ENCODE measurements at places on chromosomes 5 and 9.

DNA sequence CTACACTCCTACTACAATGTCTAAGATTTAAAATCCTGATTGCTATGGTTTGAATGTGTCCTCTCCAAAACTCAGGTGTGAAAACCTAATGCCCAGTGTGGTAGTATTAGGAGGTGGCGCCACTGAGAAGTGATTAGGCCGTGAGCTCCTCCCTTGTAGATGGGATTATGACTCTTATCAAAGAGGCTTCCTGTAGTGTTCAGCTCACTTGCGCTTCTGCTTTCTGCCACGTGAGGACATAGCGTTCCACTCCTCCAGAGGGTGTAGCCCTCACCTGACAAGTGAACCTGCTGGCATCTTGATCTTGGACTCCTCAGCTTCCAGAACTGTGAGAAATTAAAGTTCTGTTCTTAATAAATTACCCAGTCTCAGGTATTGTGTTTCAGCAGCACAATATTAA is 33.0 kb upstream of the WHRN start:
- peak; percentile 50 for DNase-seq

- DNase-seq: no peak
Measured at GRCh38 chr9:106890608-106891007, 27.6 kb downstream of the ZNF462 start.

- DNase-seq: peak; percentile 94
Measured at GRCh38 chr9:114348906-114349482, 19.3 kb downstream of the ORM2 start.

DNA sequence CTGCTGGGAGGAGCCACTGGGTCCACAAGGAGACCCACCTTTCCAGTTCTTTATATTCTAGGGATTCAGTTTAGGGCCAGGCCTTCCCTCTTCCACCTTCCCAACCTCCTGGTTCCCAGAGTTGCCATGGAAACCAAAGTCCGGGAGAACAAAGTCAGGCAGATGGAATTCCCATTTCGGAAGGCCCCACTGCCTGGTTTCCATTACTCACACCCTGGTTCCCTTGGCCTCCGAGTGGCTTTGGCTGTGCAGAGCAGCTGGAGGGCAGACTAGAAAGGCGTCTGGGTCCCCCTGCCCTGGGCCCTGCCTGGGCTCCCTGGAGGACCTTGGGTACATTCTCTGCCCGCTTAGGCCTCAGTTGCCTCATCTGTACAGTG is 136.1 kb downstream of the RGS3 start:
- DNase-seq: no peak

- DNase-seq: no peak
Measured at GRCh38 chr5:128667152-128667551, 129.1 kb upstream of the FBN2 start.

GRCh38 chr5:14036514-14036913 is 92.0 kb upstream of the DNAH5 start:
- DNase-seq: peak; percentile 78

DNA sequence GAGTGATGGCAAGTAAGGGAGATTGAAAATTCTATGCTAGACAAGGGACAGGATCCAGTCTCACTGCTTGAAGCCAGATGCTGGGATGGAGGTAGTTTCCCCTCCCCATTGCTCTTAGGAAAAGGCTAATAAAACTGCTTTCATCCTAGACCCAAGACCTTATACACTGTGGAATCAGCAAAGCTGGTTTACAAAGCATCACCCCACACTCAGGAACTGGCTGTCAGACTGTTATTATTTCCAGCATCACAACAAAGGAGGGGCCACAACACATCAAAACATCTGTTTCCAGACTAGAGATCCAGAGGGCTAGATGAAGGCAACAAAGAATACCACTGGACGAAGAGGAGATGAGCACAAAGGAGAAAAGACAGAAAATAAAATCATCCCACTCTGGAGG is 364.6 kb upstream of the PTGER4 start:
- no peak for DNase-seq

GRCh38 chr9:79131824-79132377 is 439.9 kb upstream of the TLE4 start:
- DNase-seq: no peak

- peak; percentile 22 for DNase-seq
Measured at GRCh38 chr5:124512952-124513632, 233.3 kb downstream of the ZNF608 start.

GRCh38 chr5:75524071-75524470 is 12.4 kb downstream of the POLK start:
- DNase-seq: peak; percentile 62

DNA sequence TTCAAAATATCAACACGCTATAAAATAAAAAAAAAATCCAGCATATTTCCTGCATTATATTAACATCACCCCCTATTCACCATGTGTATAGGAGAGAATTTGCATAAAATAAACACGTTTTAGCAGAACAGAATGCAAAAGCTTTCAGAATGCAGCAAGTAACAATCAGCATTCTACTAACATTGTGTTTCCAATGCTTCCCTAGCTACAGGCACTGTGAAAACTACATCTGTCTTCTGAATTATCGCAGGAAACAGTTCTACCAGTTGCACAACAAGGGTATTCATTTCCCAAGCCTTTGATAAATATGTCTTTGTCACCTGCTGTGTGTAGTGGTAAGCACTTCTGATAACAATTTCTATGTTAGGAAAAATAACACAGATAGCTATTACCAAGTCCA is 1015.8 kb downstream of the CDH18 start:
- no peak for DNase-seq

GRCh38 chr5:86999951-87000350 is 267.7 kb upstream of the RASA1 start:
- DNase-seq: no peak

DNA sequence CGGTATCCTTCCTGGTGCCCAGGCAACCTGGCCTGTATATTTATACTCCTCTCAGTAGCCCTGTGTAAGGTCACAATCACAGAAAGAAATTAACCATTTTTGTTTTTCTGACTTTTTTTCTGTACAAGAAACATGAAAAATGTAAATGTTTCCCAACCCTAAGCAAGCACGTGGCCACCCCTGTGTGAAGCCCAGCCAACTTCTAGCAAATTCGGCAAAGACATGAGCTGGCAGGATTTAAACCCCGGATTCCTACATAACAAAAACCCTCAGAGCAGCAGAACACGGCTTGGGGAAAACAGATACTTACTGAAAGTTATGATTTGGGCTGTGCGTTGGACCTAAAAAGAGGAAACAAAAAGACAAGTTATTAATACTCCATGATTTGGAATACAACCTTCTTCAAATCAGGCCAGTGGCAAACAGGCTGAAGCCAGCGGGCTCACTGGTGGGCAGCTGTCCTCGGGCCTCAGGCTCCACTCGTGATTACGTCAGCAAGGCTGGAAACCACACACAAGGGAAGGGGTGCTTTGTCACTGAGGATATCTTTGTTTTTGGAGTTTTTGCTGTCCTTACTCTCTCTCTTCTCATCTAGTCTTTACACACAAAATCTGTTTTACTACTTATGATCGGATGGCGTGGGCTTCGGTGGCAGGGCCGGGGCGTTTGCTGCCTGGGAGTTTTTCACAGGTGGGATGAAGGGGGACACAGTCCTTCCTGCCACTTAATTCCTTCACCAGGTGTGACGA is 194.1 kb downstream of the ROR2 start:
- no peak for DNase-seq

GRCh38 chr5:96481009-96481786 is 48.1 kb upstream of the PCSK1 start:
- no peak for DNase-seq

- no peak for DNase-seq
Measured at GRCh38 chr5:161544350-161544765, 2.2 kb downstream of the GABRB2 start.

GRCh38 chr9:26725573-26725972 is 167.0 kb downstream of the CAAP1 start:
- no peak for DNase-seq

- DNase-seq: no peak
Measured at GRCh38 chr5:96967400-96967799, 31.5 kb downstream of the LNPEP start.

- DNase-seq: no peak
Measured at GRCh38 chr5:95936812-95937397, 24.7 kb downstream of the ELL2 start.

- DNase-seq: no peak
Measured at GRCh38 chr5:147853372-147853987, 22.0 kb upstream of the SPINK1 start.

- no peak for DNase-seq
Measured at GRCh38 chr9:71830929-71831328, 62.6 kb upstream of the CEMIP2 start.

GRCh38 chr5:178788381-178789085 is 58.1 kb upstream of the ZNF354A start:
- DNase-seq: no peak

DNA sequence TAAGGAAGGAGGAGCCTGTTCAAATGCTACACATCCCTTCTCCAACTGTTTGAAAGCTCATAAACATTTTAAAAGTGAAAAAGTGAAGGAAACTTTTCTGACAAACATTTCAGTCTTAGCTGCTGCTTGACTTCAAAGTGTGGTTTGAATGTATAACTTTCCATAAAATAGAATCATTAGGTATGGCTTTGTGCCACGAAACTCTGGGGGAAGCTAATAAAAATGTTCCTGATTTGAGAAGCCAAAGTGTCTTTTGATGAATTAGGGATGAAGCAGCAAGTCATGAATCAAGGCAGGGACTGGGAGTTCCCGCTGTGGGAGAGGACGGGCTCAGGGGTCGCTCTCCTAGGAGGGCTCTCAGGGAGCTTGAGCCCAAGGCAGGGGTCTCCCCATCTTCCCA is 15.3 kb downstream of the MVB12B start:
- DNase-seq: no peak

GRCh38 chr5:176921714-176922113 is 22.6 kb upstream of the HK3 start:
- DNase-seq: no peak

- no peak for DNase-seq
Measured at GRCh38 chr5:40738502-40738901, 17.3 kb downstream of the TTC33 start.

- DNase-seq: no peak
Measured at GRCh38 chr9:13141629-13142028, 137.9 kb downstream of the MPDZ start.

DNA sequence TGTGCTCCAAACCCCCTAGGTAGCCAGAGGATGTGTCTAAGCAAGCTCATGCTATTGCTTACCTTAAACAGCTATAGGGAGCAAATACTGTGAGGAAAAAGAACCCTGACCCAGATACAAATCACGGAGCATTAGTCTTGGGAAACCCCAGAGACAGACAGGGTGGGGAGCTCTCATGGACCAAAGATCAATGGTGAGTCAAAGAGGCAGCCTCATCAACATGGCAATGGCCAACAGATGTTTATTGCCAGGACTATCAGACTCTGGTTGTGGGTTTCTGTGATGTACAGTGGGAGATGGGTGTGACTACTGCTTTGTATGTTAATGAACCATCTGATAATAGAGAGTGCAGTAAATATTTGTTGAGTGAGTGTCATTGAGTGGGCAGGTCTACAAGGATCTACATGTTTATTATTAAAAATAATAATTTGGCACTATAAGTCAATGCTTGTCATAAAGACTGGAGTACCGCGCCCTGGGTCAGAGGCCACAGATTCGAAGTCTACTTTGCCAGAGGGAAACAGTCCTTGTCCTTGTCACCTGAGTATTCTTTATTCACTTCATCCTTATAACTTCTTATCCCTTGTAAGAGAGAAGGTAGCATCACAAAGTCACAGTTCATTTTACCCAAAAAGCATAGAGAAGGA is 56.5 kb upstream of the RAI14 start:
- DNase-seq: peak; percentile 42

DNA sequence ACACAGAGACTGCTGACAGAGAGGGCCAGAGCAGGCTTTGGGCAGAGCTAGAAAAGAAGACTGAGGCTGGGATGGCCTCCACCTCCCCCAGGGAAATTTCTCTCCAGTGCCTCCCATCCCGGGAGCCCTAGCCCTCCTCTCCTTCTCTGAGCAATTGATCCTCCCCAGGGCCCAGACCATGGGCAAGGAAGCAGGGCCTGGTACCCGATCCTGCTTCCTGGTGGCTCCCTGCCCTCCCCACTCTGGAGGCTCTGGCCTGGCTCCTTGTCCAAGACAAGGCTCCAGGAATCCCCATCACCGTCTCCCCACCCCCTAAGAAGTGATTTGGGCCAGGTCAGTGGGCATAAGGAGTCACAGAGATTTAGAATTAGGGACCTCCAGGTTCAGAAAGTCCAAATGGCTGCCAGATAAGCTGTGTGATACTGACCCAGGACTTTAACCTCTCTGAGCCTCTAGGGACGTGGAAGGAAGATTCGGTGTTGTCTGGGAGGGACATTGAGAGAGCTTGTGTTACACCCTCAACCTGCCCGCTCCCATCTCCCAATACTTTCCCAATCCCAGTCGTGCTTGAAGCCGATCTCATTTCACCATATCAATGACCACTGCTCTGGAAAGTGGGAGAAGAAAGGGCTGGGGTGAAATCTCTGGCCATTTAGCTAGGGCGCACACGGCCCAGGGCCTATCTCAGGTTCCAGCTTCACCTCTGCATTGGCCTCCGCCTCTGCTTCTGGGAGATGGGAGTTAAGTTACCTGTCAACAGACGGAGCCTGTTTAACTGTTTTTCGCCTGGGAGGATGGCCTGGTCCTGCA is 25.8 kb upstream of the KIF12 start:
- no peak for DNase-seq

DNA sequence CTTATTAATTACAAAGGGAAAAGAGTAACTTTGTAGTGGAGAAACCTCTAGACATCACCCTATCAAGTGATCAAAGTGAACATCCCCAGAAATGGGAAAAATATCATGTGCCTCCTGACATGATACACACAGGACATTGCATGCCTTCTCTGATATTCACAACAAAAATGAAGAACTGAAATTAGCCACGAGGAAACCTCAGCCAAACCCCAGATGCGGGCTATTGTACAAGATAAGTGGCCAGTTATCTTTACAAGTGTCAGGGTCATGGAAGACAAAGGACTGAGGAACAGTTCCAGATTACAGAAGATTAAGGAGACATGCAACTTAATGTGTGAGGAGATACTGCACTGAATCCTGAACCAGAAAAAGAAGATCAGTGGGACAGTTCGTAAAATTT is 23.8 kb upstream of the NPM1 start:
- DNase-seq: no peak

- peak; percentile 77 for DNase-seq
Measured at GRCh38 chr9:116978155-116978554, 291.1 kb downstream of the TRIM32 start.

- no peak for DNase-seq
Measured at GRCh38 chr9:26662476-26662875, 230.1 kb downstream of the CAAP1 start.

- no peak for DNase-seq
Measured at GRCh38 chr5:122126177-122126755, 3.1 kb upstream of the ZNF474 start.

DNA sequence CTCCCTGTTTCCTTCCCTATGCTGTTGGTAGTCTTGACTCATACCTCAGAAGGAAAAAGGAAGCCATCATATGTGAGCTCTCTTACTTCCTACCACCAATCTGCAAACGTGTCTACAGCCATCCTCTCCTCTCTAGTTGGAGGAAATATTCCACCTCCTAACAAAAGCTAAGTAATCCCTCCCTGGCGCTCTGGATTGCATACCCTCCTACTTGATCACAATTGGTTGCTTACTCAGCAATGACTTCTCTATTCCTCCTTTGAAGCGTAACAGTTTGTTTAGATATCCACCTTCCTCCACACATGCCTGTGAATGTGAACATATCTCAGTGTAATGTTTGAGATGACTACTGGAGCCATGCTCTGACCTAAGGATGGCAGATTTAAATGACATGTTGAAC is 18.2 kb downstream of the RUSC2 start:
- DNase-seq: no peak

- DNase-seq: no peak
Measured at GRCh38 chr9:128280084-128280622, 4.1 kb downstream of the SWI5 start.

All from foreskin keratinocyte (primary cell).